ENCODE measurements at places on chromosomes 2 and 18.

DNA sequence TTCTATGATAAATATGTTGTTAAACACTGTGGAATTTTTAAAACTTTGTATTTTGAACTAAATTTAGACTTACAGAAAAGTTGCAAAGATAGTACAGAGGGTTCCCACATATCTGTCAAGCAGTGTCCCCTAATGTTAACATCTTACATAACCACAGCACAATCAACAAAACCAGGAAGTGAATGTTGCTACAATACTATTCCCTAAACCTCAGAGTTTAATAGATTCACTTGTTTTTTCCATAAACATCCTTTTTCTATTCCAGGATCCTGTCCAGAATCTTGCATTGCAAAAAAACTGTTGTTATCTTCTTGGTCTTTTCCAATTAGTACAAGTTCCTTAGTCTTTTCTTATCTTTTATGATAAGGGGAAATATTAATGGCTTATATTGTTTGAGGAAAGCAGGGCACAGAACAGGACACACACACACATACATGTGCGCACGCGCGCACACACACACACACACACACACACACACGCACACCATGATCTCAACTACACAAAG, 251.1 kb upstream of the TRIB2 start:
- DNase-seq: no peak

GRCh38 chr2:238988752-238989151, 140.9 kb downstream of the TWIST2 start:
- no peak for DNase-seq

DNA sequence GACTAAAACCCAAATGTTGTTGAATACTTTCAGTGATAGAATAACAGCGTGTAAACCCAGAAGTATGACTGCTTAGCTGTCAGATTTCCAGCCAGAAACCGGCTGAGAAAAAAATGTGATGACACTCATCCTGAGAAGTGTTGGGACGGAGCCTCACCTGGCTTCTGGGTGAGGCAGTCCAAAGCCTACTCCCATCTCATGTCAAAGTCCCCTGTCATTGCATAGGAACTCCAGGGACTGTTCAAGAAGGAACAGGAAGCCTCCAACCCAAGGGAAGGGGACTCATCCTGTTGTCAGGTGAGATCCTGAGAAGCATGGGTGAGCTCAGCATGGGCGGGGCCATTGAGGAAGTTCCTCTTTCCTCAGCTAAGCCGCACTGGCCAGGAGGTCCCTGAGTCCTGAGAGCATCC, 11.3 kb upstream of the CHRNA1 start:
- no peak for DNase-seq

GRCh38 chr2:209917154-209917771, 85.2 kb upstream of the RPE start:
- no peak for DNase-seq

GRCh38 chr2:95317123-95317500, 20.0 kb downstream of the KCNIP3 start:
- DNase-seq: no peak

- no peak for DNase-seq
These were observed 13.7 kb downstream of the TRAPPC8 start for GRCh38 chr18:31929273-31929672.

DNA sequence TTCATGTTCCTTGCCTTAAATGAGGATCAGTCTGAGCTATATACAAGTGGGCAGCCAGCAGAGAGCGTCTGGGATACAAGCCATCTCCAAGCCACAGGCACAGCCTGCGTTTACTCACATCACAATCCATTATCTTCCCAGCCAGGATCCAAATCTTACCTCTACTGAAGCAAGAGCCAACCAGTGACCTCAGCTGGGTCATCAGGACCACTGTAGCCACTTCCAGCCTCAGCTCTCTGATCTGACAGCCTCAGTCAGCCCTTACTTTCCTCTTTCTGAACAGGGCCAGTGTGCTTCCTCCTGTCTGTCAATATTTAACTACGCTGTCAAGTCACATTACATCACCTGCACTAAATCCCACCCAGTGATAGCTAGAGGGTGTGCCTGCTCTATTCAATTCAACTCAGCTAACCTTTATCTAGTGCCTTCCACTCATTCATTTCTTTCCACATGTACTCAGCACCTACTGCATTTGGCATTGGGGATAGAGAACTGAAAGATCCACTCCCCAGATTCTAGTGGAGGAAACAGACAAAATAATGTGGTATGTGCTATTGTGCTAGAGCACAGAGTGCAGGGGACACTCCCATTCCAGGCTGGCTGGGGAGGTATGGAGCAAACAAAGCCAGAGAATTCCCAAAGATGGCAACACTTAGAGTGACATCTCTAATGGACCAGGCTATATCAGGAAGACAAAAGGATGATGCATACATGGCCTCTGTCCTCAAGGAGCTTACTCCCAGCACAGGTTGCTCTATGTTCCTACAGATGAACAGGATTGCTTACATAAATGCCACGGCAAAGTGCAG, 146.5 kb downstream of the NCKAP5 start:
- DNase-seq: no peak

GRCh38 chr2:42124011-42124785, 45.0 kb upstream of the EML4 start:
- no peak for DNase-seq

DNA sequence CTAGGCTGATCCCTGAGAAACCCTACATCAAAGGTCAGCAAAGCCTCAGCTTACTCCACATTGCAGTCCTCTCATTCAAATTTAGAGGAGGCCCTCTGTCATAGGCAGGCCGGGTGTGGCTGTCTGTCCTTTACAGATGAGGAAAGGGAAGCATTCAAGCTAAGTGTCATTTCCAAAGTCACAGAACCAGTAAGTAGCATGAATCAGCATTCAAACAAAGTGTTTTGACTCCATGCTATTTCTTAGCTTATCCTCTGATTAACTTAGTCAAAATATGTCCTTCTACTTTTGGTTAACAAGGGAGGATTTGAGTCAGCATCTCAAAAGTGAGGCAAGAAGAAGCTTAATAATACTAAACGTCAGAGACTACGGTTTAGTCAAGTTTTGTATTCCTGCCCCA, 409.0 kb upstream of the POU3F3 start:
- no peak for DNase-seq

DNA sequence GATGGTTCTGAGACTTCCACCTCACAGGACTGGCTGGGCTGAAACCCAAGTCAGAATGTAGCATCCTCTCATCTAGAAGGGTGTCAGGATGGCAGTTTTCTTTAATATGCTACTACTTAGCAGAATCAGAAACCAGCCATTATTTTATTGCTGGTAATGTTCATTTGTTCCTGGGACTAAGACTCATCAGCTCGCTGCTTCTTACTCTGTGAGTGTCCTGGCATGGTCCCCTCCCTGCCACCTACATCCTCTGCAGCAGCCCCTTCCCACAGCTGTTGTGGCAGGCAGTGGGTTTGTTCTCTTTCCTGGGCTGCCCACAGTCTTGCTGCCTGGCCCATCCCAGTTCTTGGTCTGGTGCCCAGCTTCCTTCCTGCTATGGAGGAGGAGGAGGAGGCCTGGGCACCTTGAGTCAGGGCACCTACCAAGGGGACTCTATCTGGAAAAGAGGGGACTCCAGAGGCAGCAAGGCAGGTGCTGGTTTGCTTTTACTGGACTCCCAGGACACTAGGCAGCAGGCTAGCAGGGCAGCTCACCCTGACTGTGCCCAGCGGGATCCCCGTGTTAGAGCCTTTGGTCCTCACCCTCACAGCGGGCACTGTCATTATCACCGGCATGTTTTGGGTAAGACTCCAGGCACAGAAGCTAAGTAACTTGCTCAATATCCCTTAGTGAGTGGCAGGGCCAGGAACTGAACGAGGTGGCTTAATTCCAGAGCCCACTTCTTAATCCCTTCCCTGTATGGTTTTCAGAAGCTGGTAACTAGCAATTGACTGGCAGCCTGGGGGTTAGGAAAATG, 62.1 kb downstream of the LRRFIP1 start:
- DNase-seq: no peak

- no peak for DNase-seq
These were observed 276.7 kb downstream of the ZNF407 start for GRCh38 chr18:74874351-74874750.

DNA sequence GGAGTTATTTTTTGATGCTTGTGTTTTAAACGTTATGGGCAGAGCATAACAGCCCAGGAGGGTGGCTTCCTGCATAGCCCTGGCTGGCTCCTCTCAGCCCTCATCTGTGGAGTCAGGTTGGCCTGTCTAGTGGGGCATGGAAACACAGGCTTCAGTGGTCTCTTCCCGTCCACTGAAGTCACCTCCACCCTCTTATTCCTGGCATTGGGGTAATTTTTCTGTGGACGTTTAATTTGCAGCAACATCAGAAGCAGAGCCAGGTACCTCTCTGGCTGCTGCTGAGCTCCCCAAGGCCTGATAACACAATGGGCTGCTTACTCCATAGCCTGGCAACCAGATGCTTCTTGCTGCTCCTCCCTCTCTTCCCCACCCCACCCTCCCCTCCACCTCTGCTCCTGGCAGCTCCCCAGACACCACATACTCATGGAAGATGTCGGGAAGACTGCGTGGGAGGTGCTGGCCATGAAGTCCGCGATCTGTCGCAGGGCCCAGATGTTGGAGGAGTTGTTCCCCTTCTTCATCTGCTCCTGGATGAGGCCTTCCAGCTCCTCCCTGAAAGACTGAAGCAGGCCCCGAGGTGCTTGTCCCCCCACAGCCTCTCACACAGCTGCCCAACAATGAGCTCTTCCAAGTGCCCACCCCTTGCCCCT, 64.0 kb downstream of the ADD2 start:
- DNase-seq: no peak

GRCh38 chr2:45636008-45636407, 15.5 kb upstream of the PRKCE start:
- DNase-seq: no peak

DNA sequence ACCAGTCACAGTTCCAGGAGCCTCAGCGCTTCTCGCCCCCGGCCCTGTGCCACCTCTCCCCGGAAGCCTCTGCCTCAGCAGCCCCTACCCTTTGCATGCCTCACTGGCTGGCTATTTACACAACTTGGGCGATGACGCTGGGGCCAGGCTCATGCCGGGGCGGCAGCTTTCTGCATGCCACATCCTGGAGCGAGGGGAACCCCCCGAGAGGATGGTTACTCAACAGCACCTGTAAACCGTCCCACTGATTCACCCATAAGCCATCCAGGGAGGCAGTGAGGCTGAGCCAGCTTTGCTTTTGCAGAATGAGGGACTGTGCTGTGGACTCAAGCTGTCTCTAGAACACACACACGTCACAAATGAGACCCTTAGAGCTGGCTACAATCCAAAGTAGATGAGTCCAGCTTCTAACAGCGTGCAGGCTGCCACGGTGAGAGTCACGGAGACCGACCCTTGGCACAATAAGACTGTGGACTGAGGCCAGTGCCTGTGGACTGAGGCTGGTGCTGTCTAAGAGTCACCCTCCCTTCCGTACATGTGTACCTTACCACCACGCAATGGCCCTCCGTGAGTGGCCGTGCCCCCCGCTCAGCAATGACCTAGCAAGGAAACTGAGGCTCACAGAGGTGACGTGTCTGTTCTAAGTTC, 45.6 kb upstream of the ODC1 start:
- peak; percentile 61 for DNase-seq

- no peak for DNase-seq
These were observed 348.0 kb downstream of the DLGAP1 start for GRCh38 chr18:4107049-4107467.

- peak; percentile 25 for DNase-seq
These were observed 140.8 kb downstream of the DDX1 start for GRCh38 chr2:15732341-15733077.

DNA sequence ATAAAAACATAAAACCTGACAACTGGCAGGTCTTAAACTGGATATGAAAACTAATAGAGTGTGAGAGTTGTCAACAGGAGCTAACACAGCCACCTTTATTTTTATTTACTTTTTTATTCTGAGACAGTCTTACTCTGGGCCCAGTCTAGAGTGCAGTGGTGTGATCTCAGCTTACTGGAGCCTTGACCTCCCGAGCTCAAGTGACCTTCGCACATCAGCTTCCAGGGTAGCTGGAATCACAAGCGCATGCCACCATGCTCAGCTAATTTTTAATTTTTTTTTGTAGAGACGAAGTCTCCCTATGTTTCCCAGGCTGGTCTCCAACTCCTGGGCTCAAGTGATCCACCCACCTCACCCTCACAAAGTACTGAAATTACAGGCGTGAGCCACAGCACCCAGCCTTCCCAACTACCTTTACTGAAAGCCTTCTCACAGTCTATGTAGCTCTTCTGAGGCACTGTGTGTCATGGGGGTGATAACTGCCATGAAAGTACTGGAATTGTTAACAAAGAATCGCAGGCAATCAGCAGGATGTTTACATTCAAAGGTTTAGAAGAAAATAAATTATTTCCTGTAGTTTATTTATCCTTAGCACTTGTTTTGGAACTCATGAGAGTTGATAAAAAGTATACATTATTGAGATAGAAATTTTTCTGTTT, 24.3 kb downstream of the GDF7 start:
- no peak for DNase-seq

GRCh38 chr2:200488169-200488568, 21.7 kb downstream of the KCTD18 start:
- no peak for DNase-seq

DNA sequence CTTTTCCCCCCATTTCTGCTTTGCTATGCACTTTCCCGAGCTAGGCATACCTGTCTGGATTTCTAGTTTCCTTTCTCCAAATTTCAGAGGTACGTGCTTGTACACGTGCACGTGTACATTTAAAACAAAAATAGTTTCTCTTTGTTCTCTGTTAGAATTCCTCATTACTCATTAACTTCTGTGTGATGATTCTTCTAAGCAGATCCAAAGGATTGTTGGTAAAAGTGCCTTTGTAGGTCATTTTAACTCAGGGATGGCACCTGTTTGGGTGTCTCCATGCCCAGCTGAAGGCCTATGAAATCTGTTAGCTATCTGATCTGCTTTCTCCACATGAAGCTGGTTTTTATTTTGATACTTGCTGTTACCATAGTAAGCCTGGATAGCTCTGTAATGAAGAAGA, 264.3 kb downstream of the LPIN1 start:
- no peak for DNase-seq

DNA sequence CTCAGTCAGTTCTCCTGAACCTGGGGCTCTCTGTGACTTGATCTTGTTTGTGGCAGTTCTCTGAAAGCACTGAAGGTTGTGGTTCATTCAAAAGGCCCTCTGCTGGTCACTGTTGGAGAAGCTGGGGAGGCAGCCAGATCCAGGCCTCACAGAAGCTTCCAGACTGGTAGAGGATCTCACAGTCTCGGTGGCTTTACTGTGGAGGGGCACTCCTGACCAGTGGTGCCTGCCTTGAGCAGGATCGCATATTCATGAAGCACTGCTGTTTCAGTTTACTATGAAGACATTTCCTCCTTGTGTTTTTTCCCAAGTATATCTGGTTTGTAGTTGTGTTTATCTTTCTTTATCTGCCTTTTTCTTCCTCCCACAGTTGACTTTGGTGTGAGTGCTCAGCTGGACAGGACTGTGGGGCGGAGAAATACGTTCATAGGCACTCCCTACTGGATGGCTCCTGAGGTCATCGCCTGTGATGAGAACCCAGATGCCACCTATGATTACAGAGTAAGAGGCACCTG, 133.9 kb downstream of the MAP4K4 start:
- DNase-seq: no peak

GRCh38 chr2:20704886-20705285, 37.9 kb downstream of the GDF7 start:
- DNase-seq: no peak

- DNase-seq: peak; percentile 33
These were observed 101.5 kb downstream of the ZNF532 start for GRCh38 chr18:58966005-58966677.

All from GM06990 (cell line).